ENCODE measurements at places on chromosomes 13 and 19. TPM values are rescaled to one million over a fixed set of nuclear protein-coding genes. Genes with fewer than 3 reads are reported as not detected.

The AZU1 gene
- total RNA-seq, result not detected

GRCh38 chr13:91153372-91153771, 194.1 kb upstream of the MIR17HG start:
- no peaks in the 10 kb centered on the region for H3K27me3 ChIP-seq
- no peaks in the 10 kb centered on the region for H3K36me3 ChIP-seq
- no peak overlapping the region for H3K27ac ChIP-seq
- H3K4me1 ChIP-seq, result no peaks in the 10 kb centered on the region
- no peak overlapping the region for H3K4me3 ChIP-seq
- no peak for DNase-seq

The RASA3 gene
- 36.7 TPM for total RNA-seq

GRCh38 chr19:58311345-58311865, 6.2 kb downstream of the ERVK3-1 start:
- no peak for DNase-seq
- H3K27ac ChIP-seq, result no peak overlapping the region
- H3K36me3 ChIP-seq, result peaks cover 34% of the 10 kb centered on the region
- H3K27me3 ChIP-seq, result no peaks in the 10 kb centered on the region

DNA sequence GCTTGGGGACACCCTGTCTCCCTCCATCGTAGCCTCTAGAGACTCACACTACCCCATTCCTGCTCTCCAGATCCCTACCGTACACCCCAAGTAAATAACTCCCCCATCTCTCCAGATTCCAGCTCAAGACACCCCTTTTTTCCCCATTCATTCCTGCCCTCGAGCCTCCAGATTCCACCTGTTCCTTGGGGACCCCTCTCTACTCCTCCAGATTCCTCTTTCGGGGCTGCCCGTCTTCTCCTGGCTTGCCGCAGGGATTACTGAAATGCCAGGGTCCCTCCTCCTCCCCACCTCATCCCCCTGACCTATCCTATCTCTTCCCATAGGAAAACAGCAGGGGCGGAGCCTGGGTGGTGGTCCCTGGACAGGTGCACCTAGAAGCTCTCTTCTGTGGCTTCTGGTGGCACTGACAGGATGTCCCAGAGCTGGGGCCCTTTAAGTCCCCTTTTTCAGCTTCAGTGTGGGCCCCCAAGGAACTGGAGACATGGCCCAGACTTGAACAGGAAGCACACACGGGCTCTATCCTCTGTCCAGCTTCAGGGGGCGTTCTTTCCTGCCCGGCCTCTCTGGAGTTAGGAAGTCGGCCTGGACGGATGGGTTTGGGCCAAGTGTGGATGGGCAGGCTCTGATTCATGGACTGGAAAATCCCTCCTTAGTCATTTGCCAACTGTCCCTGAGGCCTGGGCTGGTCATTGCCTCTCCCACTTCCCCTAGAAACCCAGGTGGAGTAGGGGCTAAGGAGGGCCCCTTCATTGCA, 1.2 kb downstream of the ZSWIM4 start:
- H3K27me3 ChIP-seq, result no peaks in the 10 kb centered on the region
- peak overlapping the region; percentile 86 for H3K27ac ChIP-seq
- H3K4me3 ChIP-seq, result peak overlapping the region; percentile 80

The PEAK3 gene
- not detected for total RNA-seq

DNA sequence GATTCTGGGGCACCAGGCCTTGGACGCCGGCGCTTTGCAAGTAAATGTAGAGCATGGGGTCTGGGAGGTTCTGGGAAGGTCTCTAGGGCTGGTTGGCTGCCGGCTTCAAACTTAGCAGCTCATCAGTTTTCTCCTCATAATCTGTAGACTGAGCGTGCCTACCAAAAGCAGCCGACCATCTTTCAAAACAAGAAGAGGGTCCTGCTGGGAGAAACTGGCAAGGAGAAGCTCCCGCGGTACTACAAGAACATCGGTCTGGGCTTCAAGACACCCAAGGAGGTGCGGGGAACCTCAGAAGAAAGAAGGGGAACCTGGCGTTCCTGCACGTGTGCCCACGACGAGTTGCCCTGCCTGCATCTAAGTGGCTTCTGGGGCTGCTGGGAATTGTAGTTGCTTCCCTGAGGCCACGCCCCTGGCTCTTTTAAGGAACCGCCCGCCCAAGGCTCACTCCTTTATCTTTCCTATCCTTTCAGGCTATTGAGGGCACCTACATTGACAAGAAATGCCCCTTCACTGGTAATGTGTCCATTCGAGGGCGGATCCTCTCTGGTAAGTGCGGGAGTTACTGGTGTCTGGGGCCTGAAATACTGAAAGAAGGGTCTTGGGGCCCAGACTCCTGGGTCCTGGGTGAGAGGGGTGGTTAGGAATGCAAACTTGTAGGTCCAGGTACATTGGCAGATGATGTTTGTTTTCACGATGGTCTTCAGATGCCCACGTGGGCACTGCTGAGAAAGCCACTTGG, 984 bp downstream of the RPS11 start:
- peaks cover 30% of the 10 kb centered on the region for H3K36me3 ChIP-seq
- H3K27ac ChIP-seq, result peak overlapping the region; percentile 80
- peak; percentile 89 for DNase-seq
- H3K4me3 ChIP-seq, result peak overlapping the region; percentile 91
- peaks cover 17% of the 10 kb centered on the region for H3K4me1 ChIP-seq

GRCh38 chr19:14761607-14762006, 16.8 kb downstream of the ADGRE2 start:
- no peak overlapping the region for H3K4me3 ChIP-seq
- H3K36me3 ChIP-seq, result no peaks in the 10 kb centered on the region
- H3K27ac ChIP-seq, result no peak overlapping the region
- DNase-seq, result no peak

DNA sequence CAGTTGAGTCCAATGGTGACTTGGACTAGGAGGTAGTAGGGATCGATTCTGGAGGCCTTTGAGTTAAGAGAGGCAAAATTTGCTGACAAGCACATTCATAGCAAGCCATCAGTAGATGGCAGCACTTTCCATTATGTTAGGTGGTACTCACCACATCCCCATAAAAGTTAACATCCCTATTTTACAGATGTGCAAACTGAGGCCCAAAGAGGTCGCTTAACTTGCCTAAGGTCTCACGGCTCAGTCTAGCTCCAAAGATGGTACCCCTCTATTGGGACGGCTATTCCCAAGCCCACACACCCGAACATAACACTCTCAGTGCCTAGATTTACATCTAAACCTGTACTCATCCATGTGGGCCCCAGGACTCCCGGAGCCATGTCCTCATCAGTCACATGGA, 21.5 kb upstream of the FOSB start:
- no peak overlapping the region for H3K27ac ChIP-seq
- no peaks in the 10 kb centered on the region for H3K27me3 ChIP-seq
- no peak overlapping the region for H3K4me3 ChIP-seq
- peak; percentile 66 for DNase-seq

DNA sequence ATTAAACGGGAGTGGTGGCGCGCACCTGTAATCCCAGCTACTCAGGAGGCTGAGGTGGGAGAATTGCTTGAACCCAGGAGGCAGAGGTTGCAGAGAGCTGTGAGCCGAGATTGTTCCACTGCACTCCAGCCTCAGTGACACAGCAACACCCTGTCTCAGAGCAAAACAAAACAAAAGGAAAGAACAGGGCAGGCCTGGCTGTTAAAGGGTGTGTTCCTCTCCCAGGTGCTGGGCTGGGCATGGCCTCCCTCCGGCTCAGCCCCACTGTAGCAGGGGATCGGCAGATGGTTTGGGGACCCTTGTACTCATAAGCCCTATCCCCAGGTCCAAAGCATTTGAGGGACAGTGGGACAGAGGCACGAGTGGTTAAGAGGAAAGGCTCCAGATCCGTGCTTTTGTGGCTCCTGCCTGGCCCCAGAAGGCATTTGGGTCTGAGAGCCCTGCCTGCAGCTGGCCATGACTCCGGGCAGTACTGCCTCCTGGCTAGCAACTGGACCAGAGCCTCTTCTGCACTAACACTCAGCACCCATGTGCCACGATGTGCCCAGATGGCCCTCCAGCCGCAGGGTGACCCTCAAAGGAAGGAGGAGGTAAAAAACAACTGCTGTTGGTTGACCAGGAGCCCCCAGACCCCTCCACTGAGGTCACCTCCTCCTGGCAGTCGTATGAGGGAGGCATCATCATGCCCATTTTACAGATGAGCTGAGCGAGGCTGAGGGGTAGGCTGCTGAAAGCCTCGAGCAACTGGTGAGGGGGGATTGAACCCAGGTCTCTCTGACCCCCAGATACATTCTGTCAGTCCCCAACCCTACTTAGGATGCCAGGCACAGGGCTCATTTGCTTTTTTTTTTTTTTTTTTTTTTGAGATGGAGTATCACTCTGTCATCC, 10.0 kb downstream of the RFX1 start:
- H3K36me3 ChIP-seq, result 0 out of 2 replicates have a peak, but pooled peaks cover 6% of the 10 kb centered on the region
- no peak overlapping the region for H3K27ac ChIP-seq
- no peaks in the 10 kb centered on the region for H3K4me1 ChIP-seq
- H3K4me3 ChIP-seq, result no peak overlapping the region
- no peaks in the 10 kb centered on the region for H3K27me3 ChIP-seq

DNA sequence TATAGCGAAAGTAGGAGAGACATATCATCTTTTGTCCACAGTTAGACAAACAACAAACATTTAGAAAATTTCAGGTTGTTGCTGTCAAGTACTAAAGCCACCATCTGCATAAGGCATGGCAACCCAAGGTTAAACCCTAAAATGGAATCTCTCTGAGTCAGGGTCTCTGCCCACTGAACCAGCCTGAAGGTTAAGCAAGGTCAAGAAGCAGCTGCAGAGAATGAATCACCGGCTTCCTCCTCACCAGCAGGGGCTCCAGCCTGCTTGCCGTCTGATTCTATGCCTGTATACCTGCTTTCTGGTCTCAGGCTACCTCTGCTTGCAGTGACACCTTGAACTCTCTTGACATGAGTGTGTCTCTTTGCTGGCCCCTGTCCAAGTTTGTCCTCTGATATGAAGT, 726.2 kb upstream of the SGCG start:
- H3K4me3 ChIP-seq, result no peak overlapping the region
- no peaks in the 10 kb centered on the region for H3K4me1 ChIP-seq
- no peak for DNase-seq
- no peak overlapping the region for H3K27ac ChIP-seq
- no peaks in the 10 kb centered on the region for H3K27me3 ChIP-seq

- H3K27ac ChIP-seq, result no peak overlapping the region
- DNase-seq, result peak; percentile 74
- H3K4me1 ChIP-seq, result no peaks in the 10 kb centered on the region
- no peaks in the 10 kb centered on the region for H3K36me3 ChIP-seq
- H3K4me3 ChIP-seq, result no peak overlapping the region
Observed at GRCh38 chr13:39616087-39616694, 13.2 kb upstream of the LHFPL6 start.

DNA sequence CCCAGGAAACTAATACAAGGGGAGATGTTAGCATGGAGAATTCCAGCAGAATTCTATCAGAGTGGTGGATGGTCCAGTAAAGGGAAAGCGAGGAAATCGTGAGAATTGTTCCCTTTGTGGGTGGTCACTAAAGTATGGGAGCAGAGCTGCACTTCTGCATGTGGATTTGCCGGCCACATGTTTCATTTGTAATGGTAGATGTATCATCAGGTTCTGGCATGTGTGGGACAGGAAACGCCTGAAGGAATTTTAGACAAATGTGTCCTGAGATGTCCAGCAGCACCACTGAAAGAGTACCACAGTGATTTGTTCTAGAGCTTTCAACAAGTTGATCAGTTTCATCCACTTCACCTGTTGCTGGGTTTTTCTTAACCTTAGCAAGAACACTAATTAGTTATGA, 308.4 kb downstream of the SHISA2 start:
- H3K4me3 ChIP-seq, result no peak overlapping the region
- H3K36me3 ChIP-seq, result no peaks in the 10 kb centered on the region
- H3K4me1 ChIP-seq, result no peaks in the 10 kb centered on the region
- DNase-seq, result no peak
- H3K27me3 ChIP-seq, result no peaks in the 10 kb centered on the region
- no peak overlapping the region for H3K27ac ChIP-seq

- H3K27ac ChIP-seq, result no peak overlapping the region
- no peaks in the 10 kb centered on the region for H3K27me3 ChIP-seq
- H3K4me1 ChIP-seq, result no peaks in the 10 kb centered on the region
- H3K4me3 ChIP-seq, result no peak overlapping the region
- no peaks in the 10 kb centered on the region for H3K36me3 ChIP-seq
- peak; percentile 53 for DNase-seq
Observed at GRCh38 chr19:34662919-34663318, 14.0 kb downstream of the SCGB2B2 start.

DNA sequence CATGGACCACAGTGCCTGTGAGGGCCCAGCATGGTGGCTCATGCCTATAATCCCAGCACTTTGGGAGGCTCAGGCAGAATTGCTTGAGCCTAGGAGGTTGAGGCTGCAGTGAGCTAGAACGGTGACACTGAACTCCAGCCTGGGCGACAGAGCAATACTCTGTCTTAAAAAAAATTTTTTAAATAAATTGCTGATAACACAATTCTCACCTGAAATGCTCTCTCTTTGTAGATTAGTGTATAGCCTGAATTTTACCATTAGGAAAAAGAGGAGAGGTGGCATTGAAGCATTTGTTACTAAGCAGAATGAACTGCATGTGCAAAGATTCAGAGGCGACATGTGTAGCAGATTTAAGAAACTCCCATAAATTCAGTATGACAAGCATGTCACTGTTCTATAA, 29.1 kb upstream of the MAP3K10 start:
- H3K4me3 ChIP-seq, result no peak overlapping the region
- H3K27me3 ChIP-seq, result no peaks in the 10 kb centered on the region
- H3K36me3 ChIP-seq, result no peaks in the 10 kb centered on the region
- no peaks in the 10 kb centered on the region for H3K4me1 ChIP-seq
- no peak for DNase-seq

DNA sequence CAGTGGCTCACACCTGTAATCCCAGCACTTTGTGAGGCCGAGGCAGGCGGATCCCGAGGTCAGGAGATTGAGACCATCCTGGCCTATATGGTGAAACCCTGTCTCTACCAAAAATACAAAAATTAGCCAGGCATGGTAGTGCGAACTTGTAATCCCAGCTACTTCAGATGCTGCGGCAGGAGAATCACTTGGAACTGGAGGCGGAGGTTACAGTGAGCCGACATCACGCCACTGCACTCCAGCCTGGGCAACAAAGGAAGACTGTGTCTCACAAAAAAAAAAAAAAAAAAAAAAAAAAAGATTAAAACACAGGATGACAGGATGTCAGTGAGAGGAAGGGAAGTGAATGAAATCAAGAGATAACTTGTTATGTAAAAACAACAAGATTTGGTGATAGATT, 1158.5 kb downstream of the PCDH9 start:
- no peak for DNase-seq
- no peak overlapping the region for H3K4me3 ChIP-seq
- no peaks in the 10 kb centered on the region for H3K27me3 ChIP-seq
- H3K4me1 ChIP-seq, result no peaks in the 10 kb centered on the region
- H3K27ac ChIP-seq, result no peak overlapping the region

The TEX101 gene
- total RNA-seq, result not detected

DNA sequence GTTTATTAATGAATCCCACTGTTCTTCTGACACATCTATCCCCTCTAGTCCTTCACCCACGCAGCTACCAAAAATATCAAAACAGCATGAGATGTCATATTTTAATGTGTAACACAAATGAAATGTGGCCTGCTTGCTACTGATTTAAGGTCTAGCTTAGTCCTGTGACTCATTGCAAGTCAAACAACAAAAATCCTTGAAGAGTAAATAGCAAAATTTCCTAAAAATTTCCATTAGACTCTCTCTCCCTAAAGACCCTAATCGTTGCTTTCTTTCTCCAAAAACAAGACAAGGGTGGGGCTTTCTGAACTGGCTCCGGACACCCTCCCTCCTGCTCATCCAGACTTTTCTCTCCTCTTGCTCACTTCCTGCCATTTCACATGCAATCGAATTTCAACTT, 99.9 kb upstream of the IPO5 start:
- H3K27ac ChIP-seq, result peak overlapping the region; percentile 29
- peaks cover 15% of the 10 kb centered on the region for H3K4me1 ChIP-seq
- no peaks in the 10 kb centered on the region for H3K27me3 ChIP-seq
- H3K36me3 ChIP-seq, result no peaks in the 10 kb centered on the region
